Cerebellum (tissue), 4 donors: ENCODE measurements at places on chromosomes 12 and 14.

GRCh38 chr14:103070971-103071542 is 13.0 kb upstream of the LBHD2 start:
- no peak for DNase-seq

- peak; percentile 50 for DNase-seq
Measured at GRCh38 chr14:71586131-71586897, 345.9 kb upstream of the RGS6 start.

GRCh38 chr12:52836042-52836466 is 1.9 kb upstream of the KRT79 start:
- no peak for DNase-seq

DNA sequence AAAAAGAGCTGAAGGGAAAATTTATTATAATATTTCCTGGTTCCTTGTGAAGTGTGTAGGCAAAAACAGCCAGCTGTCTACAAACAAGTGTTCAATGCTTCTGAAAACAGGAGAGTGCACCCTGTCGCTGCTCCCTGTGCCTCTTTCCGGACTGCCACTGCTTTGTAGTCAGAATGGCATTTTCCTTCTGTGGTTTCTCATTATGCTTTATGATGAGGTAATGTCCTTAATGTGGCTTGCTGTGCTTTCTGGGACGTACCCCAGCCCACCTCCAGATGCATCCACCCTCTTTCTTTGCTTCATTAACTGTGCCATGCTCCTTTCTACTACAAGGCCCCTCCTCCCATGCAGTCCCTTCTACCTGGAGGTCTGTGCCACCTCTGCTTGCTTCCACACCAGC is 148.1 kb downstream of the SYT1 start:
- DNase-seq: no peak

DNA sequence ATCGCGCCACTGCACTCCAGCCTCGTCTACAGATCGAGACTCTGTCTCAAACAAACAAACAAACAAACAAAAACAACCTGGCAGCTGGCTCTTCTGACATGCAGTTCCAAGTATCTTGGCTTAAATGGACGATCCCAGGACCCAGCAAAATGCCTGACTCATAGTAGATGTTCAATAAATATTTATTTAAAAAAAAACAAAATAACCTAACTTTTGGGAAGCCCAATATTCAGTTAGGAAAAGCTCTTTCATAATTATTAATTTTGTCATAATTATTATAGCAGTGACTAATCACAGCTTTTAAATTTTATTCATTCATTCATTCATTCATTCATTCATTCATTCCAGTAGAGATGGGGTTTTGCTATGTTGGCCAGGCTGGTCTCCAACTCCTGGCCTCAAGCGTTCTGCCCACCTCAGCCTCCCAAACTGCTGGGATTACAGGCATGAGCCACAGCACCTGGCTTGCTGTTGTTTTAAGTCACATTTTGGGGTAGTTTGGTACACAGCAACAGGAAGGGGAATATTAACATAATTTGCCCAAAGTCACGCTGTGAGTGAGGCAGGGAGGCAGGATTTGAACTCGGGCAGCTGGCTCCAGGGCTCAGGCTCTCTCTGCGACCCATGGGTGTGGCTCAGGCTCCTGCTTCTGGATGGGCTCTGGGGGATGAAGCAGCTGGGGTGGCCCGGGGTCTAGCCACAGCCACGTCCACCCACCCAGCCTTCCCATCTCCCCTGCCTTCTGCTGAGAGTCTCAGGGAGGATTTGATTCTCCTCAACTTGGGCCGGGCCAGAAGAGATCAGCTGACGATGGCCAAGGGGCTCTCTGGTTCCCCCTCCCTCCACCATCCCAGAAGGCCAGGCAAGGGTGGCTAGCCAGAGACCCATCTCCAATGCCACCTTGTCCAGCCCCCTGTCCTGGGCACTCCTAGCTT is 2.4 kb downstream of the SDS start:
- DNase-seq: no peak

DNA sequence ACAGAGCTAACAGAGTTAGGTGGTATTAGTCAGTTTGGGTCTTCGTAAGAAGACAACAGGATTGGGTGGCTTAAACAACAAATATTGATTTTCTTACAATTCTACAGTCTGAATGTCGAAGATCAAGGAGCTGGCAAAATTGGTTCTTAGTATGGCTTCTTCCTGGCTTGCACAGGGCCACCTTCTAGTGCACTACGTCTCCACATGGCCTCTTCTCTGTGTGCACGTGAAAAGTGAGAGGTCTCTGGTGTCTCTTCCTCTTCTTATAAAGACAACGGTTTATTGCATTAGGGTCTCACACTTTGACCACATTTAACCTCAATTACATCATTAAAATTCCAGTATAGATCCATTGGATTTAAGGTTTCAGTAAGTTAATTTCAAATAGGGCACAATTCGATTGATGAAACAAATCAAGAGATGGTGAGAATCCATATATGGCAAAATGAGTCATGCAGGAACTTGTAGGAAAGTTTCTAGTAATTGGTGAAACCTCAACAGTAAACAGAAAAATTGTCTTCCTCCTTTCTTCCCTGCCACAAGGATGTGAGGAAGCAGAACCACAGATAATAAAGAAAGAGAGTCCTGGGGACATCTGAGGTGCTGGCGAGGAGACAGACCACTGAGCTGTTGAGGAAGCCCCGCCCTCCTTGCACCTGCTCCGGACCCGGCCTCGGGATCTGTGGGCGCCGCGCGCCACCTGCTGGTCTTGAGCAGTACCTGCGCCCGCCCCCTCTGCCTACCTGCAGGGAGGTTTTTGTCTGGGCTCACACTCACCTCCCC is 846.7 kb downstream of the TMEM121 start:
- DNase-seq: no peak

- no peak for DNase-seq
Measured at GRCh38 chr12:33628087-33628486, 188.5 kb upstream of the SYT10 start.

DNA sequence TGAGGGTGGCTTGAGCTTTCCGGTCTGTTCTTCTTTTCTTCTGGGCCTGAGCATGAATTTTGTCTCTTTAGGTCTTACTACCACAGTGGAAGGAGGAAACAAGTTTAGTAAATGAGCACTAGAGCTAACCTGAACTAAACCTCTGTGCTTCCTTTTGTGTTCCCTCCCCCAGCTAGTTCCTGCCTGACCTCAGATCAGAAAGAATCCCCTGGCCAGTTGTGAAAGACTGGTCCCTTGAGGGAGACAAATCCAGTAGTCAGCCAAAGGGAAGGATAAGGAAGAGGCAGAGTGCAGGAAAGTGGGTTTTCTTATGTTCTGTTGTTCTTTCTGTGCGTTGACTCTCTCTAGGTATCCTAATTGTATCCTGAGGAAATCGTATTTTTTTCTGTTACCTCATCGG is 17.5 kb downstream of the ZNF664 start:
- DNase-seq: no peak

DNA sequence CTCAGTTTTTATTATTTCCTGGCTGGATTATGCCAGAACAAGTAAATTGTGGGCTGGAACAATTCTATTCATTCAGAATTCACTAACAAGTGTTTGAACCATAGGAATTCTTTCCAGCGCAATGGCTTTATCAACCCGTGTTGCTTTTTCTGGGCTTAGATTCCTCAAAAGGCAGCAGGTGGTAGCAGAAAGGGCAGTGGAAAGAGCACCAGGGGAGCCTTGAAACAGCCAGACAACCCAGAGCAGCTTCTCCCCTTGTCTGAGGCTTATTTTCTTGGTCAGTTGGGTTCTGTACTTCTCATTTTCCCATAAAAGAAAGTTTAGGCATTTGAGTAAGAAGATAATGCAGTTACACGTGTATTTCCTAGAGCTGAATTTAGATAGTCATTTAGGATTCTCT is 130.7 kb downstream of the OTOGL start:
- peak; percentile 42 for DNase-seq

DNA sequence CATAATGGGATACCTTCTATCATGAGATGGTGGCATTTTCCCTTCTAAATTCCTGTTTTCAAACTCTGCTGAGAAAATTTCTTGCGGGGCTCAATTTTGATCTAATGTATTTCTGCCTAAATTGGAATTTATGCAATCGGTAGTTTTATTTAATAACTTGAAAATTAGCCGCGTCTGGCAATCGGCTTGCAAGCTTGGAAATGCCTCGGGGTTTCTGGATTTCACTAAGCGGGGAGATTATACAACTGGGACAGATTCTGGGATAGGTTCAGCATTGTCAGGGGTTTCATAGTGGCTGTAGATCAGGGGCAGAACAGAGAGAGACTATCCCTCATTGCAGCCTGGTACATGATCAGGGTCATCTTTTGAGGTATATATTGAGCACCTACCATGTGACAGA is 8.6 kb downstream of the CCDC60 start:
- DNase-seq: no peak

DNA sequence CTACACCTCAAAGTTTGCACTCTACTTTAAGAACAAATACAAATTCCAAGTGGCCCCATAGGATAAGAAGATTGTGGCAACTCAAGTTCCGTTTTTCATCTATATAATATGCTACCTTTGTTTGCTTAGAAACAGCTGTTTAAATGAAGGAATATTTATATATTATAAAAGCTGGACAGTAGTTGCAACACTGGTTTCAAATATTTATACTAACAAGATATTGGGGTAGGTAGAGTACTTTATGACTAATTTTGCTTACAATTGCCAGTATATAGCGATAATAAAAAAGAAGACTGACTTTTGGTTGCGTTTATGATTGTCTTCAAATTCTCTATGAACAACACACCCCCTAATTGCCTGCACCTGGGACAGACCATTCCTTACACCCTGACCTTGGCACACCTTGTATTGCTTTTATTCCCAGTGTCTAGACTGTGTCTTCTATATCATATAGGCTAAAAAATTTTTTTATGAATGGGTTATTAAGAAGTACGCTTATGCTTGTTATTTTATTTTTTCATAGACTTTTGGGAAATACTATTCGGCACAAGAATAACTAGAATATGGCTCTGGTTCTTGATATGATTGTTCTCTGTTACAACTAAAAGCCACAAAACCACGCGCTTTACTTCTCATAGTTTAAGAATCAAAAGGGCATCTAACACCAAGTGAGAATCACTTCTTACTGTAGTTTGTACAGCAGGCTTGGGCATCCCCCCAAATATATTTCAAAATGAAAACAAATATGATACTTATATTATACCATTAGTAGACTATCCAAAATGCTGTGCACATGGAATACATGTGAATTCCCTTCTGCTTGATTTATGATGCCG is 455.4 kb upstream of the DCN start:
- no peak for DNase-seq

DNA sequence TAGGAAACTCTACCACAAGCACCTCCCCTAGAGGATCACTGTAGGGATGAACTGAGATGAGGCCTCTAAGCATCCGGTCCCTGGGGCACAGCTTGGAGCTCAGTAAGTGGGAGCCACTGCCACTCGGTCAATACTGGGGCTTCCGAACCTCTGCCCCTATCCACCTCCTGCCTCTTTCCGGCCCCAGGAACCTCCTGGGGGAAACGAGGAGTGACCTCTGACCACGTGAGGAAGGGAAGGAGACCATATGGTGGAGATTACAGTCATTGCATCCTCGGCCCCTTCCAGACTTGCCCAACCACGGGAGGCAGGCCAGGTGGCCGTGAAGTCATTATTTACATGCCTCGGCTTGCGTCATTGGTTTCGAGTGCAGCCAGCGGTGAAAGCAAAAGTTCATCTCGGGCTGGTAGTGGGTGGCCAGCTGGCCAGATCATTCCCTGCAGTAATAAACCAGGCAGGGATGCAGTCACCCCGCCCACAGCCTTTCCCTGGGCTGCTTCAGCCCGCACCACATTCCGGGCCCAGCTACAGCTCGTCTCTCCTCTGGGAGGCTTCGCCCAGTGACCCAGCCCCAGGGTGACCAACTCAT is 65.4 kb downstream of the C14orf132 start:
- DNase-seq: no peak

GRCh38 chr12:53755893-53756292 is 4.1 kb upstream of the CISTR start:
- no peak for DNase-seq

GRCh38 chr12:48000878-48001504 is 3.3 kb downstream of the COL2A1 start:
- DNase-seq: no peak

DNA sequence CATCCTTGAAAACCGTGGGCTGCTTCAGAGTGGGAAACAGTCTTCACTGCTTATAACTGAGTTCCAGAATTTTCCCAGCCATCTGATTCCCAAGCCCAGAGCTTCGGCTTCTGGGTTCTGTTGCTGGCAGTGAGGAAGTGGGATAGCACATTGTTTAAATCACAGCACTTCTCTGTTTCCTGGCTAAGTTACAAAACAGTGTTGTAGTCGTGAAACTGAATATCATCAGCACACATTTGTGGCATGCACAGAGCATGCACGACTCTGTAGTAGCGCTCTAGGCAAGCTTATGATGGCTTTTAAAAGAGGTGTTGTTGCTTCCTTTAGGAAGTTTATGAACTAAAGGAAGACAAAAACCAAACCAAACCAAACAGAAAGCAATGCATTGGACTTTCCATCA is 1005.5 kb downstream of the NRXN3 start:
- DNase-seq: no peak

- no peak for DNase-seq
Measured at GRCh38 chr12:82835217-82835616, 148.5 kb downstream of the TMTC2 start.

GRCh38 chr14:74255281-74255680 is 16.0 kb downstream of the VSX2 start:
- DNase-seq: no peak

- DNase-seq: no peak
Measured at GRCh38 chr12:49920241-49920914, 16.7 kb upstream of the FAIM2 start.

DNA sequence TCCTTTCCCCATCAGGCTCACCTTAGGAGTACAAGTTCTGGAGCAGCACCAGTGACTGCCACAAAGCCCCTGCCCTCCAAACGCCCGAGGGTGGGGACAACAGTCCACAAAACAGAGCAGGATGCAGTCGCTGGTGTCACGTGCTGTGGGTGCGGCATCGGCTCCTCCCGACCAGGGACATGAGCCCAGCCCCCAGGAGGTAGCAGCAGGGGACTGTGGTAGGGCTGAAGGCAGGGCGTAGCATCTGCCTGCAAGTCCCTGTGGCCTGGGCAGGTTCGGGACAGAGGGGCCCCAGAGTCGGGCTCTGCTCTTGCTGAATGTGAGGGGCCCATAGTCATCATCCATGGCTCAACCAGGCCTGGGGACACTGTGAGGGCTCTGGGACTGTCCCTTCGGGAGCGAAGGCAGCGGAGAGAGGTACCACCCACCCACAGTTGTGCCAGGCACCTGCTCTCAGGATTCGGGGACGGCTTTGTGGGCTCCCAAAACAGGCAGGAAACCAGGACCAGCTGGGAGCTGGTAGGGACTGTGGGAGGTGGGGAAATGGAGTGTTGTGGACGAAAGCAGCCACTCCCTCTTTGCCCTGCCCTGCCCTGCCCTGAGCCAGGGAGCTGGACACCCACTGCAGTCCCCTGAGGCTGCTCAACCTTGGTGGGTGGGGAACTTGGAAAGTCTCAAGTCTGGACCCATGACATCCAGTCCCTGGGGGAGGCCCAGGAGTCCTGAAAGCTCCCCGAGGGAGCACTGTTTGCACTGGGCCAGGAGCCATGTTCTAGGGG is 30.7 kb downstream of the FBRSL1 start:
- no peak for DNase-seq

DNA sequence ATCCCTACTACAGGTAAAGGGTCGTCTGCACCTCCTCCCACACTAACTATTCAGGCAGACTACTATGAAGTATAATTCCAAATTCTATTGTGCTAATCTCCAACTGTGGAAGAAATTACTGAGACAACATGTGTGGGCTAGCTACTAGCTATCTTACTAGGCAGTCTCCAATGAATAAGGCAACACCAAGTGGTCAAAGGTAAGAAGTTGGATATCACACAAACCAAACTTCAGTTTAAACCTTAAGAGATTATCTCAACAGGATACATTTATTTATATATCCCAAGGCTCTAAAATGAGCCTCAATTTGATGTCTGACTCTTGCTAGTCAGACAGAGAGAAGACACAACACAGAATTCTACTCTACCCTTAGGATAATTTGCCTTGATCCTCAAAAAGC is 14.1 kb downstream of the MED13L start:
- DNase-seq: no peak
